Fibroblast of skin of right quadriceps (primary cell): ENCODE measurements at places on chromosomes 2 and 18.

DNA sequence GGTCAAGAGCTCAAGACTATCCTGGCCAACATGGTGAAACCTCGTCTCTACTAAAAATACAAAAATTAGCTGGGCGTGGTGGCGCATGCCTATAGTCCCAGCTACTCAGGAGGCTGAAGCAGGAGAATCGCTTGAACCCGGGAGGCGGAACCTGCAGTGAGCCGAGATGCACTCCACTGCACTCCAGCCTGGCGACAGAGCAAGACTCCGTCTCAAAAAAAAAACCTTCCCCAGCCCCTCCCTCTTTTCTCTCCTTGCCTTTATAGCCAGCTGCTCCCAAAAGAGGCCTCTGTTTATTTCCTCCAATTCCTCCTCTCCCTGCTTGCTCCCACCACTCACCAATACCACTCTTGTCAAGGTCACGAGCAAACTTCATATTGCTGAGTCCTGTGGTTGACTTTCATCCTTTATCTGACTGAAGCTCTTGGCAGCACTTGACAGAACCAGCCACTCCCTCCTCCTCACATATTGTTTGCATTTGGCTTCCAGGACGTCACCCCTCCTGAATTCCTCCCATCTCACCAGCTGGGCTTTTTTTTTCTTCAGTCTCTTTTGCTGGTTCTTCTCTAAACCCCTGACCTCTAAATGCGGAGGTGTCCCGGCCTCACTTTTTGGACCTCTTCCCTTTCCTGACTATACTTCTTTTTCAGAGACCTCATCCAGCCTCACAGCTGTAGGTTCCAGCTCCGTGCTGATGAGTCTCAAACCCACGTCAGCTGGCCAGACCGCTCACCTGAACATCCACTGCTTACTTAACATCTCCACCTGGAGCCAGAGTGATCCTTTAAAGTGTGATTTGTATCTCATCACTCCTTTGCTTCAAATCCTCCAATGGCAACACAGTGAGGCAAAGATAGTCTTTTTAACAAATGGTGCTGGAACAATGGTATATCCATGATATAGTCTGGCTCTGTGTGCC lies 84.6 kb upstream of the CAB39 start:
- peak; percentile 63 for DNase-seq

DNA sequence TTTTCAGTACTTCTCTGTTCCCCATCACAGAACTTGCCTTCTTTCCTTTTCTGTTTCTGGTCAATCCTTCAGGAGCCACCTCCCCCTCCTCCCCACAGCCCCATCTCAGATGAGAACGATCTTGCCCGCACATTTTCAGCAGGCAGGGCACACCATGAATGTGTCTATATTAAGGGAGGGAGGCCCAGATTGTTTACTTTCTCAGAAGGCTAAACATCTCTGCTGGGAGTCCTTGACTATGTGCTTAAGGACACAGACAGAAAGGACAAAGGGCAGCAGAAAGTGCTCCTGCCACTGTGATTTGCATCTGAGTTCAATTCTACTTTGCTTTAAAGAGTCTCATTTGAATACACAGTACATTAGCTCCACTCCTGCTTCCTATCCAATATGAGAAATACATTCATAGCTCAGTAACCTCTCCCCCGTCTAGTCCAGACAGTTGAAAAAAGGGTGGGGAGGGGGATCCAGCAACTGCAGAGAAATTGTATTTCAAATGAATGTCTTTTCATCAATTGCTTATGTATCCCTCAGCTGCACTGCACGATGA lies 175.0 kb upstream of the PARD3B start:
- DNase-seq = no peak

GRCh38 chr2:225037415-225038230 lies 4.6 kb downstream of the DOCK10 start:
- DNase-seq = peak; percentile 45

GRCh38 chr2:169979025-169979424 lies 151.8 kb downstream of the UBR3 start:
- DNase-seq = no peak

- DNase-seq = peak; percentile 12
These were observed 95.3 kb downstream of the EIPR1 start for GRCh38 chr2:3282056-3282998.

GRCh38 chr2:196725882-196726281 lies 73.6 kb downstream of the GTF3C3 start:
- DNase-seq = no peak

- no peak for DNase-seq
These were observed 674.3 kb upstream of the REG3G start for GRCh38 chr2:78351208-78351607.

GRCh38 chr18:9380101-9380500 lies 45.5 kb downstream of the TWSG1 start:
- DNase-seq = no peak

GRCh38 chr2:230925443-230925878 lies 419 bp upstream of the GPR55 start:
- DNase-seq = no peak

DNA sequence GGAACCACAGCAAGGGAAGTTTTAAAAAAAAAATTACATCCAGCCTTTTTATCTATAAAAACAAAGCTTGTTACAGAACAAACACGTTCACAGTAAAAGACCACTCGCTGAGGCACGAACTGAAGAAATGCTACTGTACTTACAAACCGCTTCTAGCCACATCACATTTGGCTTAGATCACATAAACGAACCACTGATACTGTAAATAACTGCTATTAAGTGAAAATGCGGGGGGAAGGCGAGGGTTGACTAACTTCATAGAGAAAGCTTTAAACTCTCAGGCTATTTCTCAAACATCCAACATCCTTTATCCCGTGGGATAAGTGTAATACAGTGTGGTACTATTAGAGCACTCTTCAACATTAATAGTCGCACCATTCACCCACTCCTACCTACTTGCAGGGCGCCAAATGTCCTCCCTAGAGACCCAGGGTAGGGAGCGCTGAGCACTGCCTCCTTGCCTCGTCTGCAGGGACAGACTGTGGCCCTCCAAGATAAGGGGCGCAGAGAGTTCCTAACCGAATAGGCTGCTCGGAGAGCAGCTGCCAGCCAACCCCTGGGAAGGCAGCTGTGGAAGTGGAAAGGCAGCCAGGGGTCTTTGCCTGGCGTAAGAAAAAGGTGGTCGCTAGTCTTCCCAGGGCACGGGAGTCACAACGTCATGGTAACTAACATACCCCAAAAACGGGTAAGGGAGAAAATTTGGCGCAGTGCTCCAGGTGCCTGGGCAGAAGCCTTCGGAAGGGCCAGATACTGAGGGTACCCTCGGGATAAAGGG lies 854 bp downstream of the GPR155 start:
- DNase-seq = peak; percentile 11
